DMS 273 treated with DMSO at 0.1 percent for 48 hours (cell line): ENCODE measurements at places on chromosomes 13 and 19.
A peak's percentile ranks its signal among the peaks of the same experiment; 100 is the strongest.

GRCh38 chr19:50870417-50871089, 2.7 kb upstream of the KLK2 start:
- no peak for DNase-seq

DNA sequence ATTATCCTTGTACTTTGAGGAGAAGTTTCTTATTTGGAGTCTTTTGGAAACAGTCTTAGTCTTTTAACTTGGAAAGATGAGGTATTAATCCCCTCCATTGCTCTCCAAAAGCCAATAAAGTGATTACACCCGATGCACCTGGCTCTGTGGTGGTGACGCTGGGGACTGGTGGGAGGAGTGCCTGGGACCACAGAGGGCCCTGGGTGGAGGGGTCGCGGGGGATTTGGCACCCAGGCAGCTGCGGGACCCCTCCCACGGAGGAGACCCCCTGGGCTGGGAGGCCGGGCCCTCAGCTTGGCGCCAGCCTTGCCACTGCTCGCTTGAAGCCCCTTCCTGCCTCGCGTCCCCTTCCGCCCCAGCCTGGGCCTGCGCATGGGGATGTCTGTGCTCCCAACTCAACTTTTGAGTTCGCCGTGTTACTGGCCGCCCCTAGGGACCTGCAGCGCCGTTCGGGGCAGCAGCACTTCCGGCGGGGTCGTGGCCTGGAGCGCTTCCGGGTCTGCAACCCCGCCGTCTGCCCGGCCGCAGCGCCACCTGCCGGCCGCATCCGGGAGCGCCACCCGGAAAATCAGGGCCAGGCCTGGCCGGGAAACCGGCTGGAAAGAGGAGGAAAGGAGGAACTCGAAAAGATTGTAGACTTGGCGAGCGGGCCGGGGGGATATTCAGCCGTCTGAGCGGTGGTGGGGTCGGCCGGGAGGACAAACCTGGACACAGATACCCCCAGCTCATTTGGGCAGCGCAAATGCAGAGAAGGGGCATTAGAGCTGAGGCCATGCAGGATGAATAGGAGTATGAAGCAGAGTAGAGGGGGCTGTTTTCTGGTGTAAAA, 8.4 kb downstream of the PEAK3 start:
- DNase-seq: no peak

DNA sequence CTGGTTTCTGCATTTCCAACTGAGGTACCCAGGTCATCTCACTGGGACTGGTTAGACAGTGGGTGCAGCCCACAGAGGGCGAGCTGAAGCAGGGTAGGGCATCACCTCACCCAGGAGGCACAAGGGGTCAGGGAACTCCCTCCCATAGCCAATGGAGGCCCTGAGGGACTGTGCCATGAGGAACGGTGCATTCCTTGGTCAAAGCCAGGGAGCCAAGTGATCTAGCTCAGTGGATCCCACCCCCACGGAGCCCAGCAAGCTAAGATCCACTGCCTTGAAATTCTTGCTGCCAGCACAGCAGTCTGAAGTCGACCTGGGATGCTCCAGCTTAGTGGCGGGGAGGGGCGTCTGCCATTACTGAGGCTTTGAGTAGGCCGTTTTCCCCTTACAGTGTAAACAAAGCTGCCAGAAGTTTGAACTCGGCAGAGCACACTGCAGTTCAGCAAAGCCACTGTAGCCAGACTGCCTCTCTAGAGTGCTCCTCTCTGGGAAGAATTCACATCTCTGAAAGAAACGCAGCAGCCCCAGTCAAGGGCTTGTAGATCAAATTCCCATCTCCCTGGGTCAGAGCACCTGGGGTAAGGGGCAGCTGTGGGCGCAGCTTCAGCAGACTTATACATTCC, 1386.6 kb upstream of the PCDH9 start:
- DNase-seq: no peak

DNA sequence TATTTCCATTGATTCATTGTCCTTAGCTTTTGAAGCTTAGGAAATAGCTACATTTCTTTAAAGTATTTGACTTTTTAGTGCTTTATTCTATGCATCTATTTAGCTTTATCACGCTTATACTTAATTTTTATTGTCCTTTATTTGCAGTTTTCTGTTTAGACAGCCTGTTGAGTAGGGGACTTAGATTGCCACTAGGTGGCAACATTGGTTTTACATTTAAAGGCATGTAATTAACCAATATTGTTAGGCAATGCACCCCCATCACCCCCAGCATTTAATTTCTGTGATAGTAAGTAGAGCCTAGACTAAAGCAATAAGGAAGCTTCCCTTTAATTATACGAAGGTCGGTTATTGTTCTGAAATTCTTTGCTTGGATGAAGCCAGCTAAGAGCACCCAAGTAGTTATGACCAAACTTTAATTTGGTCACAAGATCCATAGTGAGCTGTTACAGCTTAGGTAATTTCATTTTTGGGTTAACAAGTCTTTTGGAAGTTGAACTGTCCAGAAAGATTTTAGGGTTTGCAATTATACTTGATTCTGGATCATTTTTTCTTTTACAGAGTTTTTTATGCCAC, 36.5 kb downstream of the B3GLCT start:
- DNase-seq: no peak

DNA sequence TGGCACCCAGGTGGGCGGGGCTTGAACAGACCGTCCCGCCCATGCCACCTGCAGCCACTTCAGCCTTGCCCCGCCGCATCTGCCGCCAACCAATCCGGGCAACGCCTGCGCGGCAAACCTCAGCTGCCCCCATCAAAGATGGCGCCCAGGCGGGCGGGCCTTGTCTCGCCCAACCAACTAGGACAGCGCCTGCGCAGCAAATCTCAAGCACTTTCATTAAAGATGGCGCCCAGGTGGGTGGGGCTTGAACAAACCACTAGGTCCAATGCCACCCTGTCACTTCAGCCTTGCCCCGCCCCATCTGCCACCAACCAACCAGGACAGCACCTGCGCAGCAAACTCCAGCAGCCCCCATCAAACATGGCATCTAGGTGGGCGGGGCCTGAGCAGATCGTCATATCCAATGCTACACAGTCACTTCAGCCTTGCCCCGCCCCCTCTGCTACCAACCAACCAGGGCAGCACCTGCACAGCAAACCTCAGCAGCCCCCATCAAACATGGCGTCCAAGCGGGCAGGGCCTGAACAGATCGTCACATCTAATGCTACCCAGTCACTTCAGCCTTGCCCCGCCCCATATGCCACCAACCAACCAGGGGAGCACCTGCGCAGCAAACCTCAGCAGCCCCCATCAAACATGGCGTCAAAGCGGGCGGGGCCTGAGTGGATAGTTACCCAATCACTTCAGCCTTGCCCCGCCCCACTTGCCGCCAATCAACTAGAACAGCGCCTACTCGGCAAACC, 1.4 kb downstream of the PEG3 start:
- peak; percentile 99 for DNase-seq

- DNase-seq: no peak
These were observed 386.6 kb downstream of the DIAPH3 start for GRCh38 chr13:59776924-59777690.

DNA sequence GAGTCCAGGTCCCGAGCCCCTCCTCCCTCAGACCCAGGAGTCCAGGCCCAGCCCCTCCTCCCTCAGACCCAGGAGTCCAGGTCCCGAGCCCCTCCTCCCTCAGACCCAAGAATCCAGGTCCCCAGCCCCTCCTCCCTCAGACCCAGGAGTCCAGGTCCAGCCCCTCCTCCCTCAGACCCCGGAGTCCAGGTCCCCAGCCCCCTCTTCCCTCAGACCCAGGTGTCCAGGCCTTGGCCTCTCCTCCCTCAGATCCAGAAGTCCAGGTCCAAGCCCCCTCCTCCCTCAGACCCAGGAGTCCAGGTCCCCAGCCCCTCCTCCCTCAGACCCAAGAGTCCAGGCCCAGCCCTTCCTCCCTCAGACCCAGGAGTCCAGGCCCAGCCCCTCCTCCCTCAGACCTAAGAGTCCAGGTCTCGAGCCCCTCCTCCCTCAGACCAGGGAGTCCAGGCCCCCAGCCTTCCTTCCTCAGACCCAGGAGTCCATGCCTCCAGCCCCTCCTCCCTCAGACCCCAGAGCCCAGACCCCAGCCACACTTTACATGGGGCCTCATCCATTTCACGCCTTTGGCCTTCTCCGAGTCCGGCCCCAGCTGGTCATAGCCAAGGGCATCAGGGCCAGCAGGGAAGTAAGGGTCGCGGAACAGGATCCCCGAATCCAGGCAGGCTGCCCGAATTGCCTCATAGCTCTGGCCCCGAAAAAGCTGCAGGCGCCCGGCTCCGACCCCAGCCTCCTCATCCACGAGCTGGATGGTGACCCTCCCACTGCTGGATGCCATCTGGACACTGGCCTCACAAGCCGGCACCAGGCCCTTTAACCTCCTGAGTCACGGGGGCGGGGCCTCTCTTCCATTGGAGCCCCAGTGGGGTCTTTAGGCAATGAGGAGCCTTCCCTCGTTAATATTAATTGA, 628 bp downstream of the CAPN12 start:
- DNase-seq: no peak

GRCh38 chr19:34075661-34076091, 96.6 kb upstream of the LSM14A start:
- DNase-seq: no peak

GRCh38 chr13:51818781-51819511, 15.0 kb upstream of the DHRS12 start:
- no peak for DNase-seq

- DNase-seq: no peak
These were observed 36.3 kb upstream of the ZNF835 start for GRCh38 chr19:56707821-56708220.

DNA sequence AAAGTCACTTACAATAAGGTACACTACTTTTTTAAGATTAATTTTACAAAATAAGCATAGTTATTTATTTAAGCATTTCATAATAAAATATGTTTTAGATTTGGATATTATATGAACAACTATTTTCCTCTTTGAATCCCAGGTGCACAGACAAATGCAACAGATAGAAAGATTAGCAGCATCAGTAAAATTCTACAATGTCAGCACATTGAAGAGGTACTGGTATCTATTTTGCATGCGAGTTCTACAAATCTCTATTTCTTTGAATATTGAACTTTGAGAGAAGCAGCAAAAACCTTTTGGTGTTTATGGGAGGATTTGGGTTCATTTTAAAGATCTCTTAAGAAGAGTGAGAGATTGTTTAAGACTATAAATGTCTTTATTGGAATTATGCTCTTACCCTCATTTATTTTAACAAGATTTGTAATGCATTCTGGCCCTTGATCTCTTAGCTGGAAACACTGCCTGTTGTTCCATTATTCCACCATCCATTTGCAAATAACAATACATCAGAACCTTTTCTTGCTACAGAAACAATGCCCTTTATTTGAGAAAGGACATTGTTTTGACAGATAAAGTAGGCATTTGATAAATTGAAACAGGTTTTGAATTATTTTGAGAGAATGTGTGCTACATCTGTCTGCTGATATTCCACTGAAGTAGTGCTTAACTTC, 558.8 kb upstream of the KLHL1 start:
- DNase-seq: no peak

GRCh38 chr13:46717856-46718255, 79.1 kb downstream of the ESD start:
- DNase-seq: no peak

DNA sequence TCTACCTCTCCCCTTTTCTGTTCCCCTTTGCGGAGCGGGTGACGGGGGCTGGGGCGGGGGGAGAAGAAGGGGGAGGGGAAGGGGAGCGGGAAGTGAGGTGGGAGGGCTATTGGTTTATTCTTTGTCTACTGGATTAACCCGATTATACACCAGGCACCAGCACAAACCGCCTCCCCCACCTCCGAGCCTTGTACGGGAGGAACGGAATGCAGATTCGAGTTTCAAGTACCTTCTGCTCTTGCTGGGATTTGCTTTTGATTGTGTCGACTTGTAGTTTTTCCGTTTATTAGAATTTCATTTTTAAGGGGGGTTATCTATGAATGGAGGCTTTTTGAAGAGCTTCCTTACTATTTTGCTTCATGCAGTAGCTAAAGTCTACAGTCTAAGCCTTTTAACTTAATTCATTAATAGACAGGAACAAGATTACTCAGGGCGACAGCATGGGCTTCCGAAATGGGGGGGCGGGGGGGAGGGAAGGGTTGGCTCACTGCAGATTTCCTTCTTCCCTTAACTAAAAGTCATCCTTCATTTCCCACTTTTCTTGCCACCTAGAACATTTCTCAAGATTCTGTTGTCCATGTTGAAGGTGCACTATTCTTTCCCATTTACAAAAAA, 937 bp upstream of the SPRY2 start:
- peak; percentile 46 for DNase-seq

DNA sequence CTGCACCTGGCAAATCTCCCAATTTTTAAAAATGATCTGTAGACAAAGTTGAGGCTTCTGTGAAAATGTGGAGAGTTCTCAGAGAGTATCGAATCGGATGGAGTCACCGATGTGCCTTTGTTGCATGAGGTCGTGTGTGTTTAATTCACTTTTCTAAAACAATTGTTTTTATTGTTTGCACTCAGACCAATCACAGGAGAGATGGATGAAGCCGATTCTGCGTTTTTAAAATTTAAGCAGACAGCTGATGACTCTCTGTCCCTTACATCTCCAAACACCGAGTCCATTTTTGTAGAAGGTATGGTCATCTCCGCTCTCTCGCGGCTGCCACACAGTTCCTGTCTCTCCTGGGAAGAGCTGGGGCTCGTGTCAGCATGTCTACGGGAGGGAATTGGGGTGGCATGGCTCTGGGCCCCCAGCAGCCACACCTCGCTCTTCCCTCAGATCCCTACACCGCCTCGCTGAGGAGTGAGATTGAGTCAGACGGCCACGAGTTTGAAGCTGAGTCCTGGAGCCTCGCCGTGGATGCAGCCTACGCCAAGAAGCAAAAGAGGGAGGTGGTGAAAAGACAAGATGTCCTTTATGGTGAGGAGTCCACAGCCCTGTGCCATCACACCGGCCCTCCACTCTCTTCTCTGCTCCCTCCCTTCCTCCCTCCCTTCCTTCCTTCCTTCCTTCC, 47.2 kb downstream of the PEX11G start:
- DNase-seq: no peak

DNA sequence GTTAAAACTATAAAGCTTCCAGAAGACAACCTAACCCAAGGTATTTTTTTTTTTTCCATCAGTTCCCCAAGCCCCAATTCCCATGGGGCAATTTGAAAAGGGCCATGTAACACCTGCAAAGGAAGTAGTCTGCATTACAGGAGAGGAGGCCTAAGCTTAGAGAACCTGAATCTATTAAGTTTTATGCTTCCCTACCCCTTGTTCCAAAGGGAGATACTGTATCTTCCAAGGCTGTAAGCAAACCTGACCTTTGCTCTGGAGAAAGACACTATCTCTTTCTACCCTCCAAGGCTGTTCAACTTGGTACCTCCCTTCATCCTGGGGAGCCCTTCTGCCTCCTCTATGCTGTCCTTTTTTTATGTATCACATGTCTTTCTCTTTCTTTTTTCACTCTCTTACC, 15.0 kb downstream of the KATNAL1 start:
- DNase-seq: no peak

GRCh38 chr13:45315520-45316167, 25.3 kb downstream of the TPT1 start:
- DNase-seq: no peak

GRCh38 chr13:25420161-25420560, 48.4 kb downstream of the ATP8A2 start:
- no peak for DNase-seq

DNA sequence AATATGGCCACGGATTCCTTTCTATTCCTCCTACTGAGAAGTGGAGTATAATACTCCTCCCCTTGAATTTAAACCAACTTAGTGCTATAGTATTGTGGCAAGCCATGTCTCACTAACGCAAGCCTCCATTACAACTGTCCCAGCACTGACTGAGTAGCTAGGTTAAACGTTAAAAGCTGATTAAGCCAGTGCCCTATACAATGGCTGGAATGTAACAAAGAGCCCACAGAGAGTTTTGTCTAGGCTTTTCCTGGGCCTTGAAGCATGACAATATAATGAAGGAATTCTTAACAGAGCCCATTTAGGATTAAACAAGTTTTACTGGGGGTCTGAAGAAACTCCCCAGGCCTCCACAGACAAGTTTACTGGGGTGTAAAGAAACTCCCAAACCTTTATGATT, 254.5 kb upstream of the DACH1 start:
- DNase-seq: no peak
